ENCODE measurements at places on chromosomes 16 and 17. TPM values are rescaled to one million over a fixed set of nuclear protein-coding genes. Genes with fewer than 3 reads are reported as not detected.

Gene CBLN1
- total RNA-seq: 0.68 TPM

Gene KRT31
- total RNA-seq: not detected

Gene BPTF
- 23.4 TPM for total RNA-seq

GRCh38 chr17:42975265-42975664 is 4.6 kb downstream of the PTGES3L start:
- DNase-seq: no peak

GRCh38 chr17:45346216-45347015 is 29.6 kb upstream of the MAP3K14 start:
- no peak for DNase-seq

DNA sequence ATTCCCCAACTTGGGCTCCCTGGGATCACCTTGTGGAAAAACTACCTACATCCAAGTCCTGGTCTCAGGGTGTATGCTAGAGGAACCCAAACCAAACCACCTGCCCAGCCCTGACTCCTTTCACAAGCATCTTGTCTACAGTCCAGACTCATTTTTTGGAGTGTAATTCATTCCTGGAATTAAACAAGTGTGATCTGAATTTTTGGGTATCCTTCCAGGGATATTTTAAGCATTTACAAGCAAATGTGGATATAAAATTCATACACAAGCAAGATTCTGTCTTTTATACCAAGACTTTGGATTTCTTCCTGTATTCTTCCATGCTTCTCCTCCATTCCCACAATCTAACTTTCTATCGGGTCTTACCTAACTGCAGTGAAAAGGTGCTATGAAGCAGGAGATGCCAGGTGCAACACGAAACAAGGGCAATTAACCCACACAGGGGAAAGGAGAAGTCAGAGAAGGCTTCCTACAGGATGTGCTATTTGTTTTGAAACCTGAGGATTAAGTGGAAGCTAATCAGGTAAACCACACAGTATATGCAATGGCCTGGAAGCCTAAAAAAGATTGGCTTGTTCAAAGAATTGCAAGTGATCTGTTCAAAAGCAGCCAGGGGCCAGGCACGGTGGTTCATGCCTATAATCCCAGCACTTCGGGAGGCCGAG is 417.2 kb upstream of the C16orf82 start:
- no peak for DNase-seq

GRCh38 chr16:54075446-54075845 is 211.1 kb downstream of the IRX3 start:
- no peak for DNase-seq

DNA sequence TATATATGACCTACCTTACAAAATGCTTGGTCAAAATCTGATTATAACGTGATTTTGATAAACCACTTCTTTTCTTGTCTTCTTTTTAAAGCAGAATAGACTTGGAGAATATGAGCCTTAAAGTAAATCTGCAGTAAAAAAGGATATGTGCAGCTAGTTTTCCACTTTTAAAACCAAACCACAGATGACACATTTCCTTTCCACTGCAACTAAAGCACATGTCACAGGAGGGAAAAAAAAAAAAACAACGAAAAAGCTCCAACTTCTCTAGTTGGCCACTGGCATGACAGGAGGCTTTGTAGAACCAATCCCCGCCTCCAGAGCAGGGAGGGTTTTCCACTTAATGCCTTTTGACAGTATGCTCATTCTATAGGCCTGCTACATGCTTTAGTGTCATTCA is at the start of gene EVI2A:
TSS of gene EVI2A (minus strand) at position 142 of the 400 bp plus-strand sequence. CDS start 2,609 bp downstream, outside the sequence.
- peak; percentile 80 for DNase-seq

DNA sequence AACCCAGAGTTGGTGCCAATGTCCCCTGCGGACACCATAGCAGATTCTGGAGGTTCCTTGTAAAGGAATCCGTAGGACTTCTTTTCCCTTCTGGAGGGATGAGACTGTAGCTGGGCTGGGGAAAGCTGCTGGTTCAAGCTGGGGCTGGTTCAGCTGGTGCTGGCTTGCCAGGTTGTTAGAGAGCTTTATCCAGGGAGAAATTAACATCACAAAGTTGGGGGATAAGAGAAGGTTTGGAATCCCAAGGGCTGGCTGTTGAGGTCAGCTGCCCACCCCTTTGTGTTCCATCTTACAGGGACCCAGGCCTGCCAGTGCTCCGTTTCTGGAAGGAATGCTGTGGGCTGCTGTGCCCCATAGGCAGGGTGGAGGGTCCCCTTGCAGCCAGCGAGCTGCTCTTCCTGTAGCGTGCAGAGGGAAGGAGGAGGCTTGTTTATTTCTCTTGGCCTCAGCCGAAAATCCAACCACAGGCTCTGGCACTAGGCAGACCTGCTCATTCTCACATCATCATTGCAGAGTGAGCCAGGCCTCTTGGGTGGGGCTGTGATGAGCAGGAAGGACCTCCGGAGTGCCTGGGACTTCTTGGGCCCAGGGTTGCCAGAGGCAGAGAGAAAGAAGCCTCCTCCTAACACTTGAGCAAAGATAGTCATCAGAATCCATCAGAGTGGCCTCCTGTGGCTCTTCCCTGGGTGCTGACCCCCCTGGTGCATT is 251.1 kb downstream of the SEC14L1 start:
- peak; percentile 99 for DNase-seq

DNA sequence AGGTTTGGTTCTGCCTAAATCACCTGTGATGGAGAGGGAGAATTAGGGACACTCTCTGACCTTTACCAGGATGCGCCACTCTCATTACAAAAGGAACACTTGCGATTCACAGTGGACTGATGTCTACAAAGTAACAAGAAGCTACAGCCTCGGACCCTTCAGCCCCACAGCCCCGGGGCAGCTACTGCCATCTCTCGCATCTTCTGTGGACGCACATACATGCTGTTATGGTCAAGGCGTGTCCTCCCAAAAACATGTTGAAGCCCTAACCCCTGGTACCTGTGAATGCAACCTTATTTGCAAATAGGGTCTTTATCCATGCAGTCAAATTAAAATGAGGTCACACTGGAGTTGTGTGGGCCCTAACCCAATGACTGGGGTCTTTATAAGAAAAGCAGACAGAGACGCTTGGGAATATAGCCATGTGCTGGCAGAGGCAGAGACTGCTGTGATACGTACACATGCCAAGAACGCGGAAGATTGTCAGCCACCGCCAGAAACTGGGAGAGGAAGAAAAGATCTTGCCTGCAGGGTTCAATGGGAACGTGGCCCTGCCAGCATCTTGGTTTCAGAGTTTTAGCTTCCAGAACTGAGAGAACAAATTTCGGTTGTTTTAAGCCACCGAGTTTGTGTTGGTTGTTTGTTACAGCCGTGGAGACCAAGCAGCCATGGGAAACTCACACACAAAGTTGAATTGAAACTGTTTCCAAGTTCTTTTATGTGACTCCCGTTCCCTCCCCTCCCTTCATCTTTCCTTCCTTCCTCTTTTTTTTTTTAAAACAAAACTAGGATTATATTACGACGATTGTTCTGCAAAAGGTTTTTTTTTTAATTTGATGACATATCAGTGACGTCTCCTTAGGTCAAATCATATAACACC is 23.1 kb downstream of the ATP2C2 start:
- DNase-seq: no peak

DNA sequence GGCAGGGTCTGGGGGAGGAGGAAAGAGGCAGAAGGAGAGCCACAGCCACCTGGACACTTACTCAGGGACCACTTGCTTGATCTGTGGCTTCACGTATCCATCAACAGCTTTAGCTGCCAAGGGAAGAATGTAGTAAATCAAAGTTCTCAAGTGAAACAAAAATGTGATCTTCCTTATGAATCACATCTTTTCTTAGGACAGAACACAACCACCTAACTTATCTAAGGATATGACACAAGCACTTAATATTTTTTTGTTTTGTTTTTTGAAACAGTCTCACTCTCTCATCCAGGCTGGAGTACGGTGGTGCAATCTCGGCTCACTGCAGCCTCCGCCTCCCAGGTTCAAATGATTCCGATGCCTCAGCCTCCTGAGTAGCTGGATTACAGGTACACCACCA is 8.4 kb upstream of the GHDC start:
- no peak for DNase-seq

GRCh38 chr17:27958708-27959381 is 65.7 kb upstream of the LYRM9 start:
- no peak for DNase-seq
